ENCODE measurements at places on chromosomes 6 and 20.

DNA sequence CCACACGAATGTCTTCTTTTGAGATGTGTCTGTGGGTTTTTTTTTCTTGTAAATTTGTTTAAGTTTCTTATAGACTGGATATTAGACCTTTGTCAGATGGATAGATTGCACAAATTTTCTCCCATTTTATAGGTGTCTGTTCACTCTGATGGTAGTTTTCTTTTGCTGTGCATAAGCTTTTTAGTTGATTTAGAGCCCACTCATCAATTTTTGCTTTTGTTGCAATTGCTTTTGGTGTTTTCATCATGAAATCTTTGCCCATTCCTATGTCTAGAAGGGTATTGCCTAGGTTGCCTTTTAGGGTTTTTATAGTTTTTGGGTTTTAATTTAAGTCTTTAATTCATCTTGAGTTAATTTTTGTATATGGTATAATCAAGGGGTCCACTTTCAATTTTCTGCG lies 57.7 kb downstream of the NKX2-2 start:
- no peak for DNase-seq

DNA sequence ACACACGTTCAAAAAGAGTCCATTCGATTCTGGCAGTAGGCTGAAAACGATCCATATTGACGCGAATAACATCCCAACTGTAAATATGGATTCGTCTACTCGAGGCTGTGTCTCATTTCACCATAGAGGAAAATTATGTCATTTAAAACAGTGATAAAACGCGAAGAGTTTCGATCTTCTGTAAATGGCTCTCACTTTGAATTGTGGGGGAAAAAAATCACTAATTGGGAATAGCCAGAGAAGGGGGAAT lies 845 bp upstream of the MARCKS start:
- no peak for DNase-seq

GRCh38 chr6:106098383-106099234 lies 12.5 kb downstream of the PRDM1 start:
- peak; percentile 84 for DNase-seq

DNA sequence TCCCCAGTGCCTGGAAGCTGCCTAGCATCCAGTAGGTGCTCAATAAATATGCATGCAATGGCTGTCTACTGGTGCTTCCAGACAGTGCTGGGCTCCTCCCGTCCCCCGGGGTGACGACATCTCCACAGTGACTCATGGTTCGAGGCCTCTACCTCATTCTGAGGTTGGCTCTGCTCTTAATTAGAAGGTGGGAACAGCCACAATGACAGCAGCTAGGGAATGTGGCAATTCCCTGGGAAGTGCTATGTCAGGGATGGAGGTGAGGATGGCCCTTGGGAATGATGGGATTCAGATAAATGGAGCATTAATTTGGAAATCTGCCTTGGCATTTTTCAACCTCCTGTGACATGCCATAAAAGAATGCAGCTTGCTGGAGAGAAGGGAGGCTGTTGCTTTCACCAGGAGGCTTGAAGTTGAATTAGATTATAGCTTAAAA lies 43.5 kb upstream of the NFATC2 start:
- no peak for DNase-seq

DNA sequence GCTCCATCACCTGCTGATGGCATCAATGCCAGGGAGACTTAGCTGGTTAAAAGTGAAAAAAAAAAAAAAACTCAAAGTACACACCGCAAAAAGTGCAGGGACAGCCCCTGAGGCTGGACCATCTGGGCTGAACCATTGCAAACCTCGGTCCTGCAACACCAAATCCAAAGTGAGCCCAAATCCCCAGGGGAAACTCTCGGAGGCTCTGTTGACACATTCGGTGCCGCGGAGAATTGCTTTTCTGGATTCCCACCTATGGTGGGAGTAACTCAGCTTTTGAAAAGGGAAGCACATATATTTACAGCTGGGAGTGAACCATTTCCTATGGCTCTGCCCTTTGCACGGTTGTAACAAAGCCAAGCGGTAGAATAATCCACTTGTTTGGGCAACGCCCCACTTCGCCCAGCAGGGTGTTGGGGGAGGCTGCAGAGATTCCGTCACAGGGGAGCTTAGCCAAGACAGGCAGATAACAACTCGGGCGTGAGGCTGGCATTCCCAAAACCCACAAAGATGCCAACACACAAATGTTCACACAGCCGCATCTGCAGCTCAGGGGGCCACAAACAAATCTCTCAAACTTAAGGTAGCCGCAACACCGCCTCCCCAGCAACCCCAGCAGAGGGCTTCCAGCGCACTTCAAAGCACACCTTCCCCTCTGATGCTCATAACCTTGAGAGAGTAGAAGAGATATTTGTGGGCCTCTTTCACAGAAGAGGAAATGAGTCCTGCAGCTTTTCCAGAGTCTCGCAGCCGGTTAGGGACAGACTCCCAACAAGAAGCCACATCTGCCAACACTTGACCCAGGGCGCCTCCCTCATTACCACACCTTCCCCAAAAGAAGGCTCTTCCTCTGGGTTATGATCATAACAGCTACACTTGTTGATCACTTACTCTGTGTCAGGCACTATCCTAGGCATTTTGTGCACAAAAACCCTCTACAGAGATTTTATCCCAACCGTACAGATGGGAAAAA lies 11.4 kb downstream of the ZC3H12D start:
- no peak for DNase-seq

GRCh38 chr6:111922454-111923297 lies 49.4 kb upstream of the FYN start:
- no peak for DNase-seq

- no peak for DNase-seq
Observed at GRCh38 chr6:98782772-98783171, 51.6 kb upstream of the POU3F2 start.

DNA sequence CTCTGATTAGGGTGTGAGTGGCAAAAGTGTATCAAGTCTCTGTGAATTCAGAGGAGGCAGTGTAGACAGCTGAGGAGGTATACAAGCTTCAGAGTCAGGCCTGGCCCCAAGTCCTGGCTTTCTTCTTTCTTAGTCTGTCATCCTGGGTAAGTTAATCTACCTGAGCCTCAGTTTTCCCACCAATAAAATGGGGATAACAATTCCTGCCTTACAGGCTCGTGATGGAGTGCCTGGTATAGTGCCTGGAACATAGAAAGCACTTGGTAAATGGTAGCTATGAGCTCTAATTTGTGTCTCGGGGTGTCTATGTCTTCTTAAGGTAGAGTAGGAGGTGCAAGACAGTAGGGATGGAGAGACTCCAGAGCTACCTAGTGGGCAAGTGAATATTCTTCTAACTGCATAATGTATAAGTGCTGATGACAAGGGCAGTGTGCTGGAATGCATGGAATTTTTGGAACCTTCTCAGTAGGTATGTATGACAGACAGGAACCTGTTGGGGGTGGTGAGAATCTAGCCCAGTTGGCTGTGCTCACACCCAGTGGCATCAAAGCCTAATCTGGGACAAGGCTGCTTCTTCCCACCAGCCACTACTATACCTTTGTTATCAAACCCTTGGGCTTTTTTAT lies 4.0 kb upstream of the SCUBE3 start:
- no peak for DNase-seq

- no peak for DNase-seq
Observed at GRCh38 chr6:138349891-138350290, 27.8 kb upstream of the SMIM28 start.

DNA sequence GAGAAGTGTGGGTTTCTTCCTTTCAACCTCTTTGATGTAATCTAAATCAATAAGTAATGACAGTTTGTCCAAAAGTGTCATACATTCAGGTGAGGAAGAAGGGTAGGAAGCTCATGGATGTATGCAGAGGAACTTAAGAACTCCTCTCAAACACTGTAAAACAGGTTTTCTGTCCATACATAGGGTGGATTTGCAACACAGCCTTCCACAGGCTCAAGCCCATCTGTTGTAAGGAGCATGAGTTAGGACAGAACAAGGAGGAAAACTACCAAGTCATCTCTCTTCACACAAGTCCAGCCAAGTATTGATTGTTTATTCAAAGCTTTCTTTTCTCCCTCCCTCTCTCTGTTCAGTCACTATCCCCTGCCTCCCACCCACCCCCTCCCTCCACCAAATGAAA lies 49.0 kb upstream of the CDYL start:
- DNase-seq: no peak

GRCh38 chr6:1640476-1640875 lies 30.8 kb downstream of the FOXC1 start:
- no peak for DNase-seq

DNA sequence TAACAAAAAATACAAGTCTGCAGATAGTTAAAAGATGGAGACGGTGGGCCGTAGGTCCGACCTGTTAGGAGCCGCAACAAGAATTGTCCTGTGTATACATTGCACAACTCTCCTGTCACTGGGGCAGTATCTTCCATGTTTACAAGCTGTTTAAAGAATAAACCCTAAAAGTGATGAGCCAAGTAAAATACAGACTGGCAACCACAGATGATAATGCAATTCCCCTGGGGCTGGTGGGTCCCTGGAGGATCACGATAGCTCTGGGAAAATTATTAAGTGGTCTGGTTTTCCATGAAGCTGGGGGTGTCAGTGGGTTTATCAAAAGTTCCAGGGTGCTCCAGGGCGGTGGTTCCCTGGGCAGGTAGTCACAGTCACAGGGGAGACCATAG lies 8.1 kb upstream of the FAM50B start:
- no peak for DNase-seq

DNA sequence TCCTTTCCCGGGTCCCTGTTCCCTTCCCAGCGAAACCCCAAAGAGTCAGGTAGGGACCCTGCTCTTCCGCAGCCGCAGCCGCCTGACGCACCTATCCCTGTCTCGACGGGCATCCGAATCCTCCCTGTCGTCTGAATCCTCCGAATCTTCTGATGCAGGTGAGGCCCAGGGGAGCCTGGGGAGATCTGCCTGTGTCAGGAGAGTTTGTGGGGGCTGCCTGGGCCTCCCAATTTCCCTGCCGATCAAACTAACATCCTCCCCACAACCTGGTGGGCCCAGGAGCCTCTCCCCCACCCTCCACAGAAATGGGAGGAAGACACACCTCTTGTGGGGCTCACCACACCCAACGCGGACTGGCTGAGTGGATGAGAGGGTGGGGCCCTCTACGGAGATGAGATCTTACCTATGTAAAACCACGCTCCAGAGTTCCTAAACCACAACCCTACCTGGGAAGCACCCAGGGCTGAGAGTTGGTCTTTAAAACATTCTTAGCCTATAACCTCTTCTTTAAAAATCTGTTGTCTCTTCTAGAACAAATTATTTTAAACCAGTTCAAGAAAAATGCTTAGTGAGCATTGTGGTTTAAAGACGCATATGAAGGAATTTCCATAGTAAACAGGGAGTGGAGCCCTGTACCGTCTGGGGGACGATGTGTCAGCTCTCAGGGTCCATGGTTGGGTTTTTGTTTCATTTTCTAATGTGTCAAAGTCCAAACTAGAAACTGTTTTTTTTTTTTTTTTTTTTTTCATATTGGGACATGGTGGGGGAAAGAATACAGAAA lies 1.7 kb downstream of the CDC25B start:
- DNase-seq: peak; percentile 41

DNA sequence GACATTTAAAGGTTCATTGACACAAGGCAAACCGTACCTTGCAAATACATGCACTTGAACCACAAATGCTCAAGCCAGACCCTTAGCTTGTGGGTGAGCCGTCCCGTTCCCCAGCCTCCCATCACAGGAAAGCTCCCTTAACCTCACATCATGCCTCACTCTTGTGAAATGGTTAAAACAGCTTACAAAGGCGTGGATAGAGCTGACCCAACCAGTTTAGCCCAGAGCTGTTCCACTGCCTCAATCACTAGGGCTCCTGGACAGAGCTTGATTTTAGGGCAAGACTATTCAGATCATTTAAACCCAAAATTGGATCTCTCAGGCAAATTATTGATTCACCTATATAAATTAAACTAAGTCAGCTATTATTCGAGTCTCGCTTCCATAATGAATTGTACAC lies 229.6 kb upstream of the TAB2 start:
- no peak for DNase-seq

- DNase-seq: no peak
Observed at GRCh38 chr20:12528104-12528503, 480.7 kb upstream of the SPTLC3 start.

DNA sequence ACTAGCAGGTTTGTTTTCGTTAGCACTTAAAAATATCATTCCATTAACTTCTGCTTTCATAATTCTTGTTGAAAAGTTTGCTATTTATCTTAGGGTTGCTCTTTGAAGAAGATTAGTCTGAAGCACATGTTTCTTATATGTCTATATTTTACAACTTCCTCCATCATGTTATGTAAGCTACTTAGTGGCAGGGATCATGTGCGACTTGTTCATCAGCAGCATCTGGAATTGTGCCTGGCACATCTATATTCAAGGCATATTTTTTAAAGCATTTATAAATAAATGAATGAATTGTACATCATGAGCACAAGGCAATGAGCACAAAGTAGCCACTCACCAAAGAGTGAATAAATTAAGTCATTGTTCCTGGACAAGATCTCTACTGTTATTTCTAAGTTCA lies 187.2 kb upstream of the COL21A1 start:
- DNase-seq: no peak

DNA sequence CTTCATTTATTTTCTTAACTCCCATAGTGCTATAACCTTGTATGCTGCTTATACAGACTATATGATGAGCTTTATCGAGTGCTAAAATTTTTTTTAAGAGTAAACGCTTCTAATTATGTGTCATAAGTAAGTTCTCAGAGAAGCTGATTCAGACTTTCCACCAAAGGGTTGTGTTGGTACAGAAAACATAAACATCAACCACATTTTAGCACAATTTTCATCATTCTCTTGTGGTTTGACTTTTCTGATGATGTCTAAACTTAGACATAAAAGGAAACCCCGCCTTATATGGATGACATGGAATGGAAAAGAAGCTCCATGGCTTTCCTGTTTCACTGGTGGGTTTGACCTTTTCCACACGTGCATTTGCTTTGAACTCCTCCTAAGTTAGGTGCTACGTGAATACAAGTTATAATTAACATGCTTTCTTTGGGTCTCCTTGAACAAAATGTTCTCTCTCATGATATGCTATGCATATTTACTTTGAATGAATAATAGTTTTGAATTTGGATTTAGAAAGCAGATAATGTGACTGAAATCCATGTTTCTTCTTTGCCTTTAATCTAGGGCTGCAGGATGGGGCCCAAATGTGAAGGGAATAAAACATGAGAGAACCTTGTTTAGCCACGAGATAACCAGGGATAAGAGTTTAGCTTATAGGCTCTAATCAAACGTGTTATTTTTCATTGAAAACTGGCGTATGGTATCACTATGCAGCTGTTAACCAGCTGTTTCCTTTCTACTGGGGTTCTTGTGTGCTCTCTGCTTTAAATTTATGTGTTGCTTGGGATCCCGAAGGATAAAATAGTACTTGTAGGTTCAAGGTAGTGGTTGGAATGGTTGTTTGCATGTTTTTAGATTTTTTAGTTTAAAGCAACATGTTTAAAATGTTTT lies 127.1 kb upstream of the AHI1 start:
- DNase-seq: no peak

GRCh38 chr6:147203311-147204059 lies 732 bp upstream of the STXBP5 start:
- DNase-seq: peak; percentile 72

GRCh38 chr6:73088138-73088813 lies 137.0 kb downstream of the KHDC1L start:
- no peak for DNase-seq

GRCh38 chr20:35791821-35792220 lies 20.0 kb downstream of the PHF20 start:
- DNase-seq: no peak

- no peak for DNase-seq
Observed at GRCh38 chr6:39130691-39131090, 15.7 kb upstream of the SAYSD1 start.

GRCh38 chr6:169778646-169779045 lies 27.2 kb downstream of the ERMARD start:
- no peak for DNase-seq

GRCh38 chr6:87277123-87277522 lies 45.3 kb upstream of the SMIM8 start:
- DNase-seq: no peak

- DNase-seq: no peak
Observed at GRCh38 chr6:132252113-132252512, 149.2 kb downstream of the MOXD1 start.
